ENCODE measurements at places on chromosomes 6 and 20.

- no peak for DNase-seq
Observed at GRCh38 chr20:10170261-10170660, 48.4 kb upstream of the SNAP25 start.

DNA sequence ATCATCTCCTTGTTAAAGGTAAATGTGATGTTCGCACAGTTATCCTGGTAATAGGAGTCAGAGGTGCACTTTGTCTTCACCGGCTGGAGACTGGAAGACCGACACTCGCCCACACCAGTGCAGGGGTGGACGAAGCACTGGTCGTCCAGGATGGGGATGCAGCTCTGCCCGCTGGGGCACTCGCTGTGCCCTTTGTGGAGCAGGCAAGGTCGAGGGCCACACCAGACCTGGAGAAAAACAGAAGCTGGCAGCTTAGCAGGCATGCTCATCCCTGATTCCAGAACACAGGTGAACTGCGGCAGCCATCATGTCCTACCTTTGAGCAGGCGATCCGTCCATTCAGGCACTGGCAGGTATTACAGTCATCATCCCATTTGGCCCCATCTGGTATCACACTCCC, 32.3 kb downstream of the JAG1 start:
- DNase-seq, result no peak

DNA sequence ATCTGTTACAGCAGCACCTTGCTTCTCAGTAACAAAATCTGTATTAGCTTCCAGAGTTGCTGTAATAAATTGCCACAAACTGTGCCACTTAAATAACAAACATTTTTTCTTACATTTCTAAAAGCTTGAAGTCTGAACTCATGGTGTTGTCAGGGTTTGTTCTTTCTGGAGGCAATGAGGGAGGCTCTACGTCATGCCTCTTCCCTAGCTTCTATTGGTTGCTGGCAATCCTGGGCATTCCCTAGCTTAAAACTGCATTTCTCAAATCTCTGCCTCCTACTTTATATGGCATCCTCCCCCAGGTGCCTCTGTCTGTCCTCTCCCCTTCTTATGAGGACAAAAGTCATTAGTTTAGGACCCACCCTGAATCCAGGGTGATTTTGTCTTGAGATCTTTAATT, 41.6 kb upstream of the TMEM244 start:
- DNase-seq, result no peak

GRCh38 chr6:111494951-111495635, 12.1 kb upstream of the REV3L start:
- no peak for DNase-seq

DNA sequence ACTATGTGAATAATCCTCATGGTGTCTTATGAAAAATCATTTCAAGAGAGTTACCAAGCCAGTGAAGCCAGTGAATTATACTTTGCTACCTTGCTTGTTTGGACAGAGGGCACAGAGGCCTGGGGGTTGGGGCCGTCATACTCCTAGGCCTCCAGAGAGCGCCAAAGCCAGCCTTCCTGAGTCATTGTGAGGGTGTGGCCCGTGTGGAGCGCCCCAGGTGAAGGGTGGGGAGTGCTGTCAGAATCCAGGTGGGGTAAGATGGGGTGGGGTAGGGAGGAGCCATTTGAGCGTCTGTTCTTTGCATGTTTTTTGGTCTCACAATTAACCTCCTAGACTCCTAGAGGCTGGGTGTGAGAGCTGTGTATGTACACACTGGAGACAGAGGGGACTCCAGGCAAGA, 71.1 kb downstream of the PERP start:
- no peak for DNase-seq

DNA sequence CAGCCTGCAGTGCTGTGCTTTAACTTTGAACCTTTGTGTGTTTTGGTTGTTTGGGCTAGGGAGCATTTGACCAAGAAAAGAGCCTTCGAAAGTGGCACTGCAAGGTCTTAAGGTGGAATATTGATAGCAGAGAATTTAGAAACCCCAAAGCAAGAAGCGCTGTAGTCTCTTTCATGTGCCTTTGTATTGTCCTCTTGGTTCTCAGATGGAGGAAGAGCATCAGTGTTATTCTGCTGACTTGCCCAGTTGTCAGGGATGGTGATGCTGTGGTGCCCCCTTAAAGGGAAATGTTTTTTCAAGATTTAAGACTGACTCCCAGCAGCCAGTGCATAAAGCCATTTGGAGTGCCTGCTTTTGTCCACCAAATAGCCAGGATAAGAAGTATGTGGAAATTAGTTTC, 102.7 kb upstream of the INSM1 start:
- no peak for DNase-seq

GRCh38 chr6:10409731-10410206, 5.1 kb downstream of the TFAP2A start:
- no peak for DNase-seq

DNA sequence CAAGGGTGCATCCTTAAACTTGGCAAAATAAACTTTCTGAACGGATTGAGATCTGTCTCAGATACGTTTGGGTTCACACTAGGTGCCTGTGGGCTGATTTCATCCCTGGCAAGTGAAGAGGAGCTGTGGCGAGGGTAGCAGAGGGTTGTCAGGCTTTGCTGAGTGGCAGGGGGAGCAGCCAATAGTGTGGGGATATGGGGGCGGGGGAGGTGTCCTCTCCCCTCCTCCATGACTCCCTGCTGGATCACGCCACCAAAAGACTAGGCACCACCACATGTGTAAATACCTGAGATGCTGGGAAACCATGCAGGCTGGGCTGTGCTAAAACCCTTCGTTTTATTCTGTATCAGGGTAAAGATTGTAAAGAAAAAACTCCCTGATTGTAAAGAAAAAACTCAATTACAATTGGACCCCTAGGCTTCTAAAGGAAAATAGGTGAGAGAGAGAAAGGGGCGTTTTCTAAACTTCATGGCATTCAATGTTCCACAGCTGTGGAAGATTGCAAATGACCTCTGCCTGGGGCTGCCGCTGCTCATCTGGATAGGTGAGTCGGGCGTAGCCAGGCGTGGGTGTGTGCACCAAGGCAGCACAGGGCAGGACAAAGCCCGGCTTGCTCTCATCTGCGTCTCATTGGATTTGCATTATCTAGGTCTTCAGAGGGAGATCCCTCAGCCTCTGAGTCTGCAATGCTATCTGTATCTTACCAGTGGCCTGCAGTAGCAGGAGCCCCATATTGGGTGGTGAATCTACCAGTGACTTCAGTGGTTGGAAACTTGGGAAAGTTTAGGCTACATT, 26.9 kb upstream of the ADTRP start:
- no peak for DNase-seq

DNA sequence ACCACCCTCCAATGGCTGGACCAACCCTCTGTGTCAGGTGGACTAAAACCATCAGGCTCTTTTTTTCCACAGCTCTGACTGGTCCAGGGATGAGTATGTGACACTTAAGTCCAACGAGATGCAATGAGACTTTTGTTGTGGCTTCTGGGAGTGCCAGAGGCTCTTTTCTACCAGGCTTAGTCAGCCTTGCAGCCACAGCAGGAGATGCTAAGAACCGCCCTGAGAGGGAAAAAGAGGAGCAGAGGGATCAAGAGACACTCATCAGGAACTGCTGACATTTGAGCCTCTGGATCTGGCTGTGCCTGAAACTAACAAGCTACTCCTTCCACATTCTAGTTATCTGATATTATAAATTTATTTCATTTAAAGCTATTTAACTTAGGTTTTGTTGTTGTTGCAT, 270.9 kb upstream of the SULF2 start:
- DNase-seq, result no peak

GRCh38 chr6:25250878-25251277, 28.3 kb upstream of the CARMIL1 start:
- DNase-seq, result no peak

- no peak for DNase-seq
Observed at GRCh38 chr20:59299945-59300332, 472 bp upstream of the EDN3 start.

- DNase-seq, result no peak
Observed at GRCh38 chr6:149615805-149616204, 32.7 kb downstream of the KATNA1 start.

GRCh38 chr6:134168590-134169208, 116.3 kb upstream of the SLC2A12 start:
- DNase-seq, result no peak

DNA sequence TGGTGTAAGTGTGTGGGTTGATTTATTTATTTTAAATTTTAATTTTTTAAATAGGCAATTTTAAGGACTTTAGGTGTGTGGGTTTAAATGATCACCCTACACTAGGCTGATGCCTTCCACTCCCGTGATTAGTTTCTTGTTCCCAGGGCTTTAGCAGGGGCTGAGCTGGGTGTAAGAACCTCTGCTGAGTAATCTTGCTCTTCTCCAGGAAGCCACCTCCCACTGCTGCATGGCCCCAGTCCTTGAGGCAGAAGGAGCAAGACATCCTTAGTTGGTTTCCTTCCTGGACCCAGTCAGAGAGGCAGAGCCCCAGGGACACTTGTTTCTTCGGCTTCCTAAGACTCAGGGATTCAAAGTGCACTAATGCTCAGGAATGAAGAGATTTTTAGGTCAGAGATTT, 19.8 kb upstream of the CDC5L start:
- no peak for DNase-seq

GRCh38 chr20:5797843-5798462, 47.8 kb downstream of the SHLD1 start:
- DNase-seq, result no peak

- no peak for DNase-seq
Observed at GRCh38 chr20:36904690-36905089, 28.8 kb downstream of the TLDC2 start.

GRCh38 chr6:154891901-154892300, 103.2 kb upstream of the TIAM2 start:
- no peak for DNase-seq
